B cell (primary cell): ENCODE measurements at places on chromosomes 11 and 22. TPM values are rescaled to one million over a fixed set of nuclear protein-coding genes. Genes with fewer than 3 reads are reported as not detected.

SERPING1 gene
- not detected in 2 replicates for total RNA-seq

DNA sequence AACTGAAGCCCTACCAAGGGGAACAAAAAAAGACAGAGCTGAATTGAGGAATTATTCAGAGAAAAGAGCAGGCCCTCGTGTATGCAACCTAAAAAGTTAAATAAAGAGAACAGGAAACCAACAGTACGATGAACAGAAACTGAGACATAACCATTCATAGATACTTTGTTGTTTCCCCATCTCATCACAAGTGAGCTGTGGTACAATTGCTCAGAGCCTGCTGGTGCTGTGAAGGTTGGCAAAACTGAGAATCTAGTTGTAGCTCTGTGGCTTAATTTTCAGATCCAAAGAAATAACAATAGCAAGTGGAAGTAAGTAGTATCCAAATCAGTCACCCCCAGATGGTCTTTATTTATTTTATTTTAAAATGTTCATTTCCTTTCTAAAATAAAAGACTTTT lies 37.7 kb upstream of the BLID start:
- DNase-seq = no peak

DNA sequence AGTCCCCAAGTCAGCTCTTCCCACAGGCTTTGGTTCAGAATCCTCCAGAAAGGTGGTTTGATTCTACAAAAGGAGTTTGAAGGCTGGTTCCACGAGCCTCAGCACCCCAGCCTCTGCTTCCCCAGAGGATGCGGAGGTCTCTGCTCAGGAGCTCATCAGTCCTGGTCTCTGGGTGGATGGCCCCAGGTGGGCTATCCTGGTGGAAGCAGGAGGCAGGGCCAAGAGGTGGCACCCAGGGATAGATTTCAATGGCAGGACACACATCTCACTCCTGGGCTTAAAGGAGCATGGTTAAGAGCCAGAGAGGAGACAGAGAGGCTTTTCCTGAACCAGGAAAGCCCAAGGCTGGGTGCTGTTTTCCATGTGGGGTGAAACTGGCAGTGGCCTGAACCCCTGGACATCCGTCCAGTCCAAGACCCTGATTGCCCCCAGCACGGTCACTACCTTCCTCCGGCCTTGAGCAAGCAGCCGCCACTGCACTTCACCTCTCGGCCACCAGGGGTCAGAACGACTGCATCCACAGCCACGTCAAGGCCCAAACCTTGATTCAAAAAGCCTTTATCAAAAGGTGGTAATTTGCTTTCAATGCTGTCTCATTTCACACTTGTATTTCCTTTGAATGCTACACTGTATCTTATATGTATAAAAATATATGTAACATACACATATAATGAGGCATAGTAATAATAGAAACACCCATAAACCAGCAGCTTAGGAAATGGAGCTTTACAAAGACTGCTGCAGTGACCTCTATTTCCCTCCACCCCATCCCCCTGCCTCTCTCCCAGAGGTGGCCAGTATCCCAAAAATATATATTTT lies 19.3 kb upstream of the FXYD2 start:
- DNase-seq = peak; percentile 84

GRCh38 chr11:10354389-10354788 lies 49.5 kb downstream of the ADM start:
- no peak for DNase-seq

GRCh38 chr11:47384498-47384897 lies 6.2 kb upstream of the SPI1 start:
- DNase-seq = no peak

GRCh38 chr11:70762810-70763209 lies 364.5 kb downstream of the CTTN start:
- DNase-seq = no peak

SCN2B gene
- not detected in 2 replicates for total RNA-seq

KCNJ1 gene
- total RNA-seq = not detected in 2 replicates

DNA sequence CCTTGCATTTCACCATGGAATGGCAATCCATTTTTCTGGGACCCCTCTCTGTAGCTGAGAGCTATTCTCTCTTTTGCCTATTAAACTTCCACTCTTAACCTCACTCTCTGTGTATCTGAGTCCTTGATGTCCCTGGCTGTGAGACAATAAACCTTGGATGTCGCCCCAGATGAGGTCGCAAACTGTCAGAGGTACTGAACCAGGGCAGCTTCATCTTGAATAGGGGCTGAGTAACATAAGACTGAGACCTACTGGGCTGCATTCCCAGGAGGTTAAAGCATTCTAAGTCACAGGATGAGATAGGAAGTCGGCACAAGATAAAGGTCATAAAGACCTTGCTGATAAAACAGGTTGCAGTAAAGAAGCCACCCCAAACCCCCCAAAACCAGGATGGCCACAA lies 68.0 kb downstream of the RSF1 start:
- no peak for DNase-seq
